Mesenteric fat pad (tissue), 1 donor: ENCODE measurements at places on chromosomes 16 and 17.

DNA sequence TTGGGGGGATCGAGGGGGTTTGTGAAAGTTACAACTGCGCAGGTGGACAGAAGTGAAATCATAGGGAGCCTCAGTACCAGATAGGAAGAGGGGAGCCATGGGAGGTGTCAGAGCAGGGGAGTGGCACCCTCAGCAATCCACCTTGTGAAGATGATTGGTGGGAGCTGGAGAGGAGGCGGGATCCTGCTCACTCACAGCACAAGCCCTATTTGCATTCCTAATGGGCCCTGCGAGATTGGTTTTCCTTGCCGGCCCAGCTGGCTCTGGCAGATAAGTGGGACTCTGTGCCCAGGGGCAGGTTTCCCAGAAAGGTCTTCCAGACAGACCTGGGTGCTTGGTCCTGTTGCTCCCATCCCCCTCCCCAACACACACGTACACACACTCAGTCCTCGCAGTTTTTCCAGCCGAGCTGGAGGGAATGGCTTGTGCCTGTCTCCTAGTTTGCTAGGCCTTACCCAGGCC, 9.4 kb downstream of the WNT3 start:
- DNase-seq: no peak

DNA sequence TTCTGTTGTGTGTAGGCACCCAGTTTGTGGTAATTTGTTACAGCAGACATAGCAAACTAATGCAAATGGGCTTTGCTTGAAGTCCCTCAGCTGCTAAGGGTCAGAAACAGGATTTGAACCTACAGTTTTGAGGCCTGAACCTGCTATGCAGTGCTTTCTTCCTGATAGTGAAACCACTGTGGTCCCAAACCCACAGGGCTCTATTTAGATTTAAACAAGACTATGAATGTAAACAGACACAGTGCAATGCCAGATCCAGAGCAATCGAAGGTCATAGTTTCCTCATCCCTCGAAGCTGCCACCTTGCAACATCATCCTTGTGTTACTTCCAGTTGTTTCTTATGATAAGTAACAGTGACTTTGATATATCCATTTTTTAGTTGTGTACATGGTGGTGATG, 630.2 kb downstream of the WWOX start:
- no peak for DNase-seq

DNA sequence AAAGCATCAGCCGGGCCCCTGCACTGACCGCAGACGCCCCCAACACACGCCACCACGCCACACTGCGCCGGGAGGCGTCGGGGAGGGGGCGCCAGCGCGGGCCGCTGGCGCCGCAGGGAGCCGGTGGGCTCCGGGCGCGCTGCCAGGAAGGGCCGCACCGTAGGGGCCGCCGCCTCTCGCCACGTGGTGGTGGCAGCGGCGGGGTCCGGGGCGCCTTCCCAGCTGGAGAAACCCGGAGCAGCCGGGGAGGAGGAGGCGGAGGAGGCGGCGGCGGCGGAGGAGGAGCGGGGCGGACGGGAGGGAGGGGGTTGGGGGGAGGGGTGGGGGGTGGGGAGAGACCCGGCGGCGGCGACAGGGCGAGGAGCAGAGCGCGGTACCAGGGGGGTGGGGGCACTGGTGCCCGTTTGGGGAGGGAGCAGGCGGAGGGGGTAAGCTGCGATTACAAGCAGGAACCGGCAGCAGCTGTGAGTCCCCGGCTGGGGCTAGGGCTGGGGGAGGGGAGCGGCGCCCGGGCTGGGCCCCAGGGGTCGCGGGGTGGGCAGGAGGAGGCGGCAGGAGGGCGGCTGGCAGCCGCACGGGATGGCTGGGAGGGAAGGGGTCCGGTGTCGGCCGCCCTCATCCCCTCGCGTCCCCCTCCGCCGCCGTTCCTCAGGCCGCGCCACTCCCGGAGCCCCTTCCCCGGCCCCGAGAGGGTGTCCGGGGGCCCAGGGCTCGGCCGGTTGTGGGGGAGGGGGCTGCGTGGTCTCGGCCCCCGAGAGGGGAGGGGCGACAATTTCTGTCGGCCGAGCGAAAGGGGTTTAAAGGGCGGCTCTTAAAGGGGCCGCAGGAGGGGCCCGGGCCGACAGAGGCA, at the start of gene TBKBP1:
TSS of gene TBKBP1 (plus strand) at position 431 of the 850 bp plus-strand sequence. CDS start 1,952 bp downstream, outside the sequence.
- peak; percentile 88 for DNase-seq

DNA sequence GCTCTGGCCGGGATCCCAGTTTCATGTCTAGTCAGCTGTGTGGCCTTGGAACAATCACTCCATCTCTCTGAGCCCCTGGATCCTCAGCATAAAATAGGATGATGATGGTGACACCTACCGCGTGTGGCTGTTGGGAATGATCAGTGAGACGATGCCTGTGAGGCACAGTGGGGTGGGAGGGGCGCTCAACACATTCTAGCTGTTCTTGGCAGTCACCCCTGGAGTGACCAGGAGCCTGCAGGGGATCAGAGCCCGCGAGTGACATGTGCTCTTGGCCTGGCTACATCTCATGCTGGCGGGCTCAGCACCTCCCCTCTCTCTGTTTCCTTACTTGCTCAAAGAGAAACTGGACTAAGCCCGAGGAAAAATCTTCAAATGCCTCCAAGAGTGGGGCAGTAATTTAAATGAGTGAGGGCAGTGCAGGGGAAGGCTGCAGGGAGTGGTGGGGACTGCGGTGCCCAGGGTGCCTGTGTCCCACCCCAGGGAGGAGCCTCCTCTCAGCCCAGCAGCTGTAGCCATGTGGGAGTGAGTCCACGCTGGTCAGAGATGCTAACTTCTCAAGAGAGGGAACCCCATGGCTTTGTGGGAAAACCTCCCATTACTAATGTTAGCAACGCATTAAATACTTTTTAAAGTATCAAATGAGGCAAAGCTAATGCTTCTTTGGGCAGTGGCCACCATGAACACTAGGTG, 23.1 kb upstream of the DOK4 start:
- no peak for DNase-seq

DNA sequence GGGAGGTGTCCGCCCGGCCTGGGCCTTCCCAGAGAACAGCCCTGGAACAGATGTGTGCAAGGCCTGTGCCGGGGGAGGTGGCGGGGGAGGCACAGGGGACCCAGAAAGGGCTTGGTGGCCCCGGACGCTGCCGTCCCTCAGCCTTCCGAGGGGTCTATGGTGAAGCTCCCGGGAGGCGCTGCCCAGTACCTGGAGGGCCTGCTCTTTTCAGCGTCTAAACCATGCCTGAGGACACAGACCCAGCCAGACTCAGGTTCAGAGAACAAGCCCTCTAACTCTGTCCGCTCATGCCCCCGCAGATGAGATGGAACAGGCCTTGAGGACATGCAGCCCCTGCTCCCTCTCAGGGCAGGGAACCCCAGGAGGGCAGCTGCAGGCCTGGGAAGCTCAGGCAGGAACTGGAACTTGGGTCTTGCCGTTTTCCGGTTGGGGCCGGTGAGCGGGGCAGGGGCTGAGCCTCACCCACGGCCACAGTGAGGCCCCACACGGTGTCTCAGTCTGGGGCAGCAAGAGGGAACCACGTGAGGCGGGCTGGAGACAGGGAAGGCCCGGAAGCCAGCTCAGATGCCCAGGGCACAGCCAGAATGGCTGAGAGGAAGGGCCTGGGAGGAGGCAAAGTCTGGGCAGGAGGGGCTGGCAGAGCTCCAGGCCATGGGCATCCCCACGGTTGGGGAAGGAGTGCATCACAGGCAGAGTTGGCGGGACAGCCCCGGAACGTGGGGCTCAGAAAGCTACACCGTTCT, 12.5 kb downstream of the SLC16A3 start:
- no peak for DNase-seq

DNA sequence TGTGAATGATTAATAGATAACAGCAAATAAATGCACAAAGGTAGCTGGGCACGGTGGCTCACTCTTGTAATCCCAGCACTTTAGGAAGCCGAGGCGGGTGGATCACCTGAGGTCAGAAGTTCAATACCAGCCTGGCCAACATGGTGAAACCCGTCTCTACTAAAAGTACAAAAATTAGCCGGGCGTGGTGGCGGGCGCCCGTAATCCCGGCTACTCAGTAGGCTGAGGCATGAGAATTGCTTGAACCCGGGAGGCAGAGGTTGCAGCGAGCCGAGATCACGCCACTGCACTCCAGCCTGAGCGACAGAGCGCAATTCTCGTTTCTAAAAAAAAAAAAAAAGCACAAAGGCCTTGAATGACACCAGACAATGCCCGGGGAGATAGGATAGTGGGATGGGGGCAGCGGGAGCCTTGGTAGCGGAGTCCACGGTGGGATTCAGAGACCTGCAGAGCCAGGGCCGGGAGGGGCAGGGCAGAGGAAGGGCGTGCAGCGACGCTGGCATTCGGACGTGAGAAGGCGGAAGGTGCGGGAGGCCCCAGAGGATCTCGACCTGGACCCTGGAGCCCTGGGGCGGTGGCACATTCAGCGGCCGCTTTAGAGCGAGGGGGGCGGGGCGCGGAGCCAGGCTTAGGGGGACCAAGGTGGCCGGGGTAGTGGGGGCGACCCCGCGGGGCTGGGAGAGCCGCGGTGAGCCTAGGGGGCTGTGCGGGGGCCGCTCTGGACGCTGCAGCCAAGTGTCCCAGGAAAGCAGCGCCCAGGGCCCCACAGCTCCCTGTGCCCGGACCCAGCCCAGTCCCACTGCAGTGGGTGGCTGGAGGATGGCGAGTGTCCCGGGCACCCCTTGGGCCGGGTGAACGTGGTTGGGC, 999 bp upstream of the FLYWCH2 start:
- DNase-seq: no peak

DNA sequence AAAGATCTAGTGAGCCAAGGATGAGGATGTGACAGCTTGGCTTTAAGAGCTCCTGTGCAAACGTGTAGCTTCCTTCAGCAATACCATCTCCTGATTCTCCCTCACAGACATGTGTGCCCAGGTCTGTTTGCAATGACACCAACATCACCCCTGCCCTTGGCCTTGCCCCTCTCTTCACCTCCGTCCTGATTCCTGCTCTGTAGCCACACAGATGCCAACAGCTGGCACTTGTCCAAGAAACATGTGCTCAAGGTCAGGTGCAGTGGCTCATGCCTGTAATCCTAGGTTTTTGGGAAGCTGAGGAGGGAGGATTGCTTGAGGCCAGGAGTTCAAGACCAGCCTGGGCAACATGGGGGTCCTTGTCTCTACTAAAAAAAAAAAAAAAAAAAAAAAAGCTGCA, 103.8 kb upstream of the CRHR1 start:
- no peak for DNase-seq

GRCh38 chr17:55212880-55213279, 51.9 kb upstream of the HLF start:
- no peak for DNase-seq

DNA sequence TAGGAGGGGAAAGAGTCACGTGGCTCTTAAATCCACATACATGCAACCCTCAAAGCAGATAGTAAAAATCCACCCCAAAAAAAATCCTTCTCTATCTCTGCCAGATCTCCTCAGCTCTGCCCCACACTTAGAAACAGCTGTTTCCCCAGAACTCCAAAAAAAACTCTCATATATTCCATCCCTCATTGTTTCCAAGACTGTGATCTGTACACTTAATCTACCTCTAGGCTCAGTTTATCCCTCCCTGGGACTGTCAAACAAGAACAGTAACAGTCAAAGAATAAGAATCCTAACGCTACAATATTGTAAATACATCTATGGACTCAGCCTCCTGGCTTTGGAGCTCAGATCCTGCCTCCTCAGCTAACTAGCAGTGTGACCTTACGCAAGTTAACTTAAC, 11.6 kb downstream of the CUEDC1 start:
- no peak for DNase-seq

- peak; percentile 69 for DNase-seq
These were observed 21.6 kb upstream of the MPO start for GRCh38 chr17:58302171-58302918.

DNA sequence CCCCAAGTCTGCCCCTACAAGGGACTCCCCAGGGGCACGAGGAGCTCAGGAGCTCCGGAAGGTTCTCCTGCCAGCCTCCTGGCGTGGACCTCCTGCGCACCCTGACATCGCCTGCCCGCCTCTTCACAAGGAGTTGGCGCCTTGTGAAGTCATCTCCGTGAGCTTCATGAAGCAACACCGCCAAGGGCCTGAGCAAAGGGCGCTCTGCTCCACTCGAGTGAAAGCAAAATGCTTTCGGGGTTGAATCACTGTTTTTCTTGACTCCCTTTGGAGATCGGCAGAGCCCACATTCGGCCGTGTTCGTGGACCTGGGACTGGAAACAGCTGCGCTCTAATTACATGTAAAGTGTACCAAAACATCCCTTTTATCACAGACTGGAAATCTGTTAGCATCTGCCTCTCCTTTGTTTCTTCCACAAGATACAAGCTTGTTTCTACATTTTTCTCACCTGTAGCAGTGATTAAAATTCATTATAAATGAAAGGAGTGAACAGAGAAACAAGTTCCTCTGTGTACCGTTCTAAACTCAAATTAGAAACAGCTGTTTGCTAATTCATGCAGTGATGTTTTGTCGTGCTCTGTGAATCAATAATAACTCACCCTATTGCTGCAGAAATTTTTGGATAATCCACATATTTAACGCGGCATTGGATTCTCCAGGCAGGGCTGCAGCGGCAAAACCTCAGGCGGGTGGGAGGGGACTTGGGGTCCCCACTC, 203.3 kb downstream of the ZNF423 start:
- DNase-seq: no peak

DNA sequence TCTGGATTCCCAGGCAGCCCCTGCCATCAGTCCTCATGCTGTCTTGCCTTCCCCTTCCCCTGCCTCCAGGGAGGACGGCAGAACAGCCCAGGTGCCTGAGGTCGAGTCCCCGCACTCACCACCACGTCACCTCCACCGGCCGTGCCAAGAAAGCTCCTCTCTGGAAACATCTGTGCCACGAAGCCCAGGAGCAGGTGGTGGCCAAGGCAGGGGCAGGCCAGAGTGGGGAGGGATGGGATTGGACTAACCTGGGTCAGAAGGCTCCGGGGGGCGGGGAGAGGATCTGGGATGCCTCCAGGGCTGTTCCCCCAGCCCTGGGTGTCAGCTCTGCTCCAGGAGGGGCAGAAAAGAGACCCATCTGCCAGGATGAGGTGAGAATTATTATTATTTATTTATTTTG, 7.4 kb upstream of the DPEP1 start:
- DNase-seq: no peak

- DNase-seq: no peak
These were observed 24.5 kb downstream of the ENDOV start for GRCh38 chr17:80439499-80439898.

DNA sequence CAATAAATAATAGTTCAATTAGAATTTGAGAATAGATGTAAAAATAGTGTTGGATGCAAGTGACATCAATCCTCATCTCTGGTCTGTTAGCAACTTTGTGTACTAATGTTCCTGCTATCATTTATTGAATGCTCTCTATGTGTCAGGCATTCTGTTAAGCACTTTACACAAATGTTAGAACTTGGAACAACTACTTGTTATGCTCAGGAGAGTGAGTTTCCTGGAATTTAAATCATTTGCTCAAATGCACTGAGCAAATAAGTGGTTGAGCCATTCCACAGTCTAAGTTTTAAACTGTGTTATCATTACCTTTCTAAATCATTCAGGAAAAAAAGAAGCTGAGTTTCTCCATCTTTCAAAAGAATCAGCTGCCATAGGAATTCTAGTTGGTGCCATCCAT, 1327.3 kb upstream of the GOT2 start:
- no peak for DNase-seq

- no peak for DNase-seq
These were observed 190.4 kb downstream of the WWOX start for GRCh38 chr16:78289844-78290277.

GRCh38 chr17:79707931-79708891, 22.5 kb upstream of the ENPP7 start:
- no peak for DNase-seq
